ENCODE measurements at places on chromosomes 2 and 18.

DNA sequence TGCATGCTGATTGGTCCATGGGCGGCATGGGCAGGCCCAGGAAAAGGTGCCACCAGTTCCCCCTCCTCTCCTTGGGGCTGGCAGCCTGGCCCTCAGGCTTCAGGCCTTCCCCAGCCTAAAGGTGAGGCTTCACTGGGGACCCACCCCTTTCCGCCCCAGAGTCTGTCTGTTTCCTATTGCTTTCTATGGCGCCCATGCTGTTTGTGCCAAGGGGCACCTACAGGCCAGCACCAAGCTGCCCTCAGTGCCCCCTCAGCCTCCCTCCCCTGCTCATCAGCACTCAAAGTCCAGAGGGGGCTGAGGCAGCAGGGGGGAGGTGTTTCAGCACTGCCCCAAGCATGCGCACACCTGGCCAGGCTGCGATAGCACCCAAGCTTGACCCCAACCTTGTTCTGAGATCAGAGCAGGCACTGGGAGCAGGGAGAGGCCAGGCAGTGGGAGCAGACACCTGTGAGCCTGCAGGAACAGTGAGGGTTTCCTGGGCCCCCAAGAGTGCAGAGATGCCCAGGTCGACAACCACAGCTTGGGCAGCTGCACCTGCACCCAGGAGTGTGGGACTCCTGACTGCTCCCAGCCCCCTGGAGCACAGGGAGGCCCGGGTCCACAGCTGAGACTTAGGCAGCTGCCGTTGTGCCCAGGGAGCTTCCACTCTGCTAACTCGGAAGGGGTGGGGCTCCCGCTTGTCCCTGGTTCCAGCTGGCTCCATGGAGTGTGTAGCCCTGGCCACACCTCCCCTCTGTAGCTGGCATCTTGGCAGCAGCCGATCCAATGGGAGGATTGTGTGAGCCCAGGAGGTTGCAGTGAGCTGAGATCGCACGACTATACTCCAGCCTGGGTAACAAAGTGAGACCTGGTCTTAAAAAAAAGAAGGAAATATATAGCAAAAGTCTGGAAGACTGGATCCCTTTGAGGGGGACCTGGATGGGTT lies 69.1 kb downstream of the NCAPH start:
- DNase-seq = no peak

- DNase-seq = peak; percentile 12
Measured at GRCh38 chr2:55934337-55934736, 10.8 kb upstream of the EFEMP1 start.

- peak; percentile 96 for DNase-seq
Measured at GRCh38 chr2:25215948-25216679, 47.7 kb upstream of the POMC start.

- DNase-seq = no peak
Measured at GRCh38 chr18:7630731-7631442, 63.8 kb downstream of the PTPRM start.
